T-helper 22 cell (primary cell): ENCODE measurements at places on chromosomes 7 and 10.

- DNase-seq, result no peak
Measured at GRCh38 chr10:128530301-128530700, 404.1 kb upstream of the MKI67 start.

DNA sequence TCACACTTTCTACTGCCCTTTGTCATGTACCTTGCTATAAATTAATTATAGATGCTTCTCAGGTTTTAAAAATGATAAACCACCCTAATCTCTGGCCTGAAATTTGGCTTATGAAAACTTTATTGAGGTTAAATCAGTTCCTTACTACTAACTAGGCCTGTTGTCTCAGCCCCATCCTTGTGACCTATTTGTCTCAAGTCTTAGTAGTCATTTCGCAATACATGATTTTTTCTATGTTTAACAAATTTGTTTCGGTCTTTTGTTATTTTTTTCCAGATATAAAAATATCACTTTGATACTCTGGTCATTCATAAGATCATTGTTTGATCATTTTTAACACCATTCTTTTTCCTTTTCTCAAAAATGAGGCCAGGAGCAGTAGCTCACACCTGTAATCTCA is 411.6 kb downstream of the GFRA1 start:
- DNase-seq, result no peak

DNA sequence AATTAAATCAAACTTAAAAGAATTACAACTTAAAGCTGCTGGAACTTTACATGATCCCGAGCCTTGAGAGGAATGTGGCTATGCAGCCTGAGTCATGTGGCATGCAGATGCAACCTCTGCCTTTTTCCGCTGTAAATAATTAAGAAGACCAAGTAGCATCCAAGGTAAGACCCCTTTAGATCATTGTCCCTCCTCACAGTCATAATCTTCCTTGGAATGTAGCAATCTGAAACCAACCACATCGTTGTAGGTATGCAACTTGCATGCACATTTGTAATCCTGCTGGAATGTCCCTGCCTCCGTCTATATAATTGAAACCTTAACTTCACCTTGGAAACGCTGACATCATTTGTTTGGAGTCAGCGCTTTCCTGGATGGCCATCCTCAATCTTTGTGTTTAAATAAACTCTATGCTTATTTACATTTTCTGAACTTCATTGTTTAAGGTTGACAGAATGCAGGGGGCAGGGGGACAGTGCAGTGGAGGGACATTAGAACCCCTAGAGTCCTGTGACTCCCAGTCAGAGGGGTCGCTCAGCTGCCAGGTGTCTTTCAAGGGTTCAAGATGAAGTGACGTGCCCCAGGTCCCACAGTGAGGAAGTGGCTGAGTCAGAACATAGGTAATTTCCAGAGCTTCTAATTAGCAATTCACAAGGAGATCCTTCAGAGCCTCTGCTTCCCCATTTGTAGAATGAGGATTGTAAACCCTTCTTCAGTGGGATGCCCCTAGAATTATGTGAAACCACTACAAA is 110.7 kb downstream of the RALA start:
- peak; percentile 14 for DNase-seq

- DNase-seq, result no peak
Measured at GRCh38 chr10:107277591-107277990, 113.1 kb upstream of the SORCS1 start.

DNA sequence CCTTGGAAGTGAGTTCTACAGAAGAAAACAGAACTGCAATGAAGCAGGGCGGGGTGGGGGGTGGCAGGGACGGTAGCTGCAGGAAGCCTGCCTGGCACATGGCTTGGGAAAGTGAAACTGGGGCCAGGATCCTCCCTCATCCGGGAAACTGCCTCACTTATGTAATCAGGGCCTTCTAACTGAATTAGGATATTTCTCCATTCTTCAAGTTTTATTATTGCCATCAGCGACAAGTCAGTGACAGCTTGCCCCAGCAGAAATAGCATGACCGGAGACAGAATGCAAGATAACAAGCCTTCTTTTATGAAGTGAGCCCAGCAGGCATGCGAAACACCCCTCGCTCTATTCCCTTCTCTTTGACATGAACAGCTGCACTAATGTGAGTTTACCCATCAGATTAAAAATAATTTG is 77.5 kb upstream of the CACUL1 start:
- DNase-seq, result no peak

DNA sequence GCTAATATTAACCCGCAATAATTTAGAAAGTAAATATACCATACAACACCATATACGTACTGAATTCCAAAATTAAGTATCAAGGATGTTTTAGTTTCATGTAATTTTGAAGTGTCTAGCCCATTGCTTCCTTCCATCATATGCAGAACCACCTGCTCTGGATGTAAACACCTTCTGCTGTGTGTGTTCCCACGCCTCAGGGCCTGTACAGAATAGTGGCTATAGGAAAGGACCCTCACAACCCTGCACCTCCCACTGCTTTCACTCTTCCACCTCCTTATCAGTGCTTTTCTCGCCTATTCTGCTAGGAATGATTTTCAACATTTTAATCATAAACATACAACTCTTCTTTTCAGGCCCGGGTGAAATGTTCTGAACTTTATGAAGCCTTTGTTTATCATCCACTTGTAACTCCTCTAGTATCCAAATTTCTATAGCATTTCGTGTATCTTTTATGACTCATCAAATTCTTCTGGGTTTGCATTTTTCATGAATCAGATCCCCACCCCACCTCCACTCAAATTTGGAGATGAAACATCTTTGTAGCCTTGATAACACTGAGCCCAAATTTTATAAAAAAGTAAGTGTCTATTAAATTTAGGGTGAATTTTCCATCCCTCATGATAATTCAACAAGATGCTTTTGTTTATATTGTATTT is 1106.8 kb upstream of the C7orf33 start:
- DNase-seq, result no peak

GRCh38 chr10:50622706-50623662 is 772 bp downstream of the SGMS1 start:
- peak; percentile 45 for DNase-seq

DNA sequence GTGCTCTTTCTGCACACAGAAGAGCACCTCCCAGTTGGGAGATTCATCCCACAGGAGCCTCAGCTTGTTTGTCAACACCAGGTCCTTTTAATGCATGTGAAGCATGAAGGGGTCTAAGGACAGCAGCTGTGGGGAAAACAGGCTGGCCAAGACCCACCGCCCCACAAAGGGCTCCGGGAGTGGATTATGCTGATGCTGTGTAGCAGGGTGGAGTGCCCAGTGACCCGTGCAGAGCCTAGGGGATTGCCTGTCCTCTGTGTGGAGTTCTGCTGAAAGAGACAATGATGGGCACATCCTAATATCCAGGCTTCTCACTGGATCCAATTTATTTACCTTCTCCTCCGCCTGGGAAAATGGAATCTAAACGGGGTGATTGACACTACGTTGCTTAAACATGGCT is 74.0 kb downstream of the PIP4K2A start:
- DNase-seq, result no peak

DNA sequence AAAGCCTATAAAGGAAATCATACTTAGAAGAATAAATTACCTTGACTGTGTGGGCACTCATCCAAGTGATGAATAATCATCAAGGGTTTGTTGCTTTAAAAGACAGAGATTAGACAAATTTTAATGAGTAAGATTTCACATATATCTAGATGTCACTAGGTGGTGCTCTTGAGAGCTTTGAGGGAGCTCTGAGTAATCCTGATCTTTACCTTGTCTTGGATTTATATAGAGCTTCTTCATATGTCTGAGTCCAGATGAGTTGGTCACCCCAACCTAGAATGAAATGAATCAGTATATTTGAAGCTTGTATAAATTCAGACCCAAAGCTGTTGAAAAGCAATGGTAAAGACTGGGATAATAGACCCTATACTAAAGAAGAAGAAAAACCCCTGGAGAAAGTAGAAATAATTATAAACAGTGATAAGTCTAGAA is 3.7 kb downstream of the AGR2 start:
- DNase-seq, result no peak

- no peak for DNase-seq
Measured at GRCh38 chr10:46002916-46003693, 27.3 kb downstream of the NCOA4 start.
